T-helper 22 cell (primary cell): ENCODE measurements at places on chromosomes 12 and 14.

DNA sequence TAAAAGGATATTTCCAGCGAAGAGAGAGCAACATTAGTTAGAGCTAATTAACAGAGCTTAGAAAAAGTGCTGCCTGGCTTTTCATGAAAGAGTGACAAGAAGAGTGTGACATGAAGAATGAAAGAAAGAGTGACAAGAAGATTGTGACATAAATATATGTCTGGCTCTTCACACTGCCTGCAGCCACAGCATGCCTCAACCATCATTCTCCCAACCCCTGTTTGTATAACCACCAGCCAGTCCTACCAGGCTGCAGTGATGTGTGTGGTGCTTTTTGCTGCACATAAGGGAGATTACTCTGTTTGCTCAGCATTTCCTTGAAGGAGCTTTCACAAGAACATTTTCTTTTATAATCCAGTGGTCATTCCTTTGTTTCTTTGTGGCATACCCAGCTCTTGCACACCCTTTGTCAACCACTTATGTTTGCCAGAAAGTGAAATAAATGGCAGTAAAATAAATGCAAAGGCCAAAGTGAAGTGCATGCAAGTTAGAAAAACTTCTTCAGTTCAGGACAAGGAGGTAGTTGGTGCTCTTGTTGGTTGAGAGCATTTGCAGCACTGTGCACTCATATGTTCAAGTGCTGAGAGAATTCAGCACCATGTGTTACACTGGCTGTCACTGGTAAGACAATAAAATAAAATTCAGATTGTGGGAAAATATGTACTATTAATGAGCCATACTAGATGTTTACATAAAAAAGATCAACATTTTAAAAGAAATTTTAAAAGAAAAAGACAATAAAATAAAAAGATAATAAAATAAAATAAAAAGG, 50.6 kb downstream of the KIF21A start:
- DNase-seq, result no peak

DNA sequence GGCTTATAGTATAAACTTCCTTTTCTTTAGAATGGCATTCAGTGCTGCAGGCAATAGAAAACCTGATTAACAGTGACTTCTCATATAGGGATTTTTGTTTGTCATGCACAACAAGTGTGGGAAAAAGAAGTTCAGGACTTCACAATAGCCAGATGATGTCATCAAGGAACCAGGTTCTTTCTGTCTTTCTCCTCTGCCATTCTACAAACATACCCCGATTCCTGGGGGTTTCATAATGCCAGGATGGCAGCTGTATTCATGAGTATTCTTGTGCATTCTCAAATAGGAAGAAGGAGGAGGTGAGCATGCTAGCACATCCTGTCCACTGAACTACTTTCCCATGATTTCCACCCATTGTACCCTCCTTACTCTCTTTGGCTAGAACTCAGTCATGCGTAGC, 182.7 kb upstream of the EEA1 start:
- no peak for DNase-seq

GRCh38 chr14:38138473-38139138, 69.1 kb upstream of the SSTR1 start:
- no peak for DNase-seq

- DNase-seq, result no peak
Measured at GRCh38 chr12:114168061-114168460, 201.9 kb upstream of the RBM19 start.

DNA sequence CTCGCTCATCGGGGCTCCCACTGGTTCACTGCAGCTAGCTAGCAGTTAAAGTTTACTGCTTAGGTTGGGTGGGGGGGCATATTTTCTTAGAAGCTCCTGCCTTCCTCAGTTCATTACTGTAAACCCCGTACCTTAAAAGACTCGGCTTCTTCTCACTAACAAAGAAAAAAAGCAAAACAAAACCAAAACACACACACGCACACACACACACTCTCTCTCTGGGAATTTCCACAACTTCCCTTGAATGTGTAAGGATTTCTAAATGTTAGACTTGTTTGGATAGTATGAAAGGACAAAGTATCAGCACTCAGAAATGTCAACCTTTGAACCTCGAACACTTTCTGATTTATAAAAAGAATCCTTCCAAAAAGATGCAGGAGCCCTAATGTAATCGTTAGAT, 927 bp downstream of the PTHLH start:
- no peak for DNase-seq

DNA sequence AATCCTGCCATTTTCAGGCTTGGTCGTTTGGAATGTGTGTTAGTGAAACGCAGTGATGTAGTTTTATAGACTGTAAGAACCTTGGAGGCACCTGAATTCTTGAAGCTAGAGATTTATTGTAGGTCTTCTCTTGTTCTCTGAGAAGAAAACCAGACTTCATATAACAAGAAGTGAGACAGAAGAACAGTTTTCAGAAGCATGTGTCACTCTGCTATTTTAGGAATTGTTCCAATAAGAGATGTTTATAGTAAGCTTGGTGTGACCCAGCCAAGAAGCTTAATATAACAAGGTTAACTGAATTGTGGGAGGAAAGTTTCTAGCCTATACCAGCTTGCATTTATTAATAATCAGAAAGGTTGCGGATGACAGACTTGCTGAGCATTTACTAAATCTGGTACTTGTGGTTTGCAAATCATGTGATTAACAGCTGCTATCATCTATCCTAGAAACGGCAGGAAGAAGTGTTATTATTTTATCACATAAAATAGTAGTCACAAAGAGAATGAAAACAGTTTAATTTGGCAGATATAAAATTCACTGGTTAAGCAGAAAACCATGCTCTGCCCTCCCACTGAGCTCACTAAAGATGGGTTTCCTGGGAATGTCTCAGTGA, 49.2 kb upstream of the BCAT1 start:
- no peak for DNase-seq

DNA sequence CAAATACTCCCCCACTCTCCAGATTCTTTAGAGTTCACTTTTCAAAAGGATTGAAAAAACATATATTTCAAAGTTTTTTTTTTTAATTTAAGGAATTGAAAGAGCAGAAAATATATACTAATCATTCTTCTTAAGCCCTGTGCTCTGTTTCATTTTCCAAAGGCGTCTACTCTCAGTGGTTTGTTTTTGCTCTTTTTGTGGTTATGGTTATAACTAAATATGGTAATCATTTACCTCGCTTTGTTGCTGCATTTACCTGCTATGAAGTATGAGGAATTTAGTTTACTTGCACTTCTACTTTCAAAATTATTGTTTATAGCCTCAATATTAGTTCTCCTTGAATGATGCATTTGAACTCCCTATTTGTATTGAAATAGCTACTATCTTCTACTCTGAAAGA, 55.9 kb upstream of the LRRK2 start:
- DNase-seq, result no peak

- no peak for DNase-seq
Measured at GRCh38 chr12:47378907-47379306, 299.1 kb upstream of the AMIGO2 start.

GRCh38 chr12:70843363-70843762, 77.2 kb downstream of the PTPRR start:
- no peak for DNase-seq

DNA sequence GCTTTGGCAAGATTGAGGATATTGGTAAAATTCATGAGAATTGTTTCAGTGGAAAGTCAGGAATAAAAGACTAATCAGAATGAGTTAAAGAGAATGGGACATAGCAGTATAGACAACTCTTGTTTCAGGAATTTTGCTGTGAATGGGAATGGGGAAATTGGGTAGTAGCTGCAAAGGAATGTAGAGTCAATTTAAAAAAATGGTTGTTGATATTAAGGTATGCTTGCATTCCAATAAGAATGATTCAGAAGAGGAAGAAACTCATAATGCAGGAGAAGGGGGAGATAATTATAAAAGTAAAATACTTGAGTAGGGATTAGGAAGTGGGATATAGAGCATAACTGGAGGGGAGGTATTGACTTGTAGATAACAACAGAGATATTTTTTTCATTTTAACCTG, 40.7 kb downstream of the MNAT1 start:
- DNase-seq, result no peak

GRCh38 chr14:100782516-100783320, 43.2 kb upstream of the MEG3 start:
- DNase-seq, result no peak

DNA sequence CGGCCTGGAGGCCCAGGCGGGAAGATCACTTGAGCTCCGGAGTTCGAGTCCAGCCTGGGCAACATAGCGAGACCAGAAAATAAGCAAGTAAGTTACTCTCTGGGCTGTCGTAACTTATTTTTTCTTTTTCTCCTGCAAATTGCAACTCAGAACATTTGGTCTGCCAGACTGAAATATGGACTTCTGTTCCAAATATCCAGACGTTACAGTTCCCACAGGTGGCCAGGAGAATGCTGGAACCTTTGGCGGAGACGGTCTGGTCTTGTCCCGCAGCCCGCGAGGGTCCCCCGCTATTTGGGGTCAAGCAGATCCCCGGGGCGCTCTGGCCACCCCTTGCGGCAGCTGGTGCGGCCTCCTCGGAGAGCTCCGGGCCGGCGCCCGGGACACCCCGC, 488 bp upstream of the PLEKHH1 start:
- DNase-seq, result no peak

GRCh38 chr12:96500693-96501092, 11.3 kb downstream of the CFAP54 start:
- DNase-seq, result no peak

DNA sequence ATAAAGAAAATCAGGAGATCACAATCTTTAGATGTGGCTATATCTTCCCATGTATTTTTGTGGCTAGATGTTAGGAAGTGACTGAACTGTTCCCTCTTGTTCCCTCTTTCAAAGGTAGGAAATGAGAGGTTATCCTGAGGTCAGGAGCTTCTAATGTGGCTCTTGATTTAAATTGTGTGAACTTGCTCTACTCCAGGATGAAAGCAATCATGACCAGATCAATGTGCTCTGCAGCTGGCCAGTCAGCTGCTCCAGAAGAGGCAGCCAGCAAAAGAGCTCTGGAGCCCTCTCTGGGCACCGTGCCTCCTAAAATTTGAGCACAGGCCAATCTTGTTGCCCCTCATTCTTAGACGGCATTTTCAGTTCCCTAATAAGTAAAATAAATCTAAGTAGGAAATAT, 32.0 kb downstream of the CDK17 start:
- DNase-seq, result no peak

GRCh38 chr12:105040476-105040875, 43.8 kb downstream of the ALDH1L2 start:
- DNase-seq, result no peak

GRCh38 chr12:114547636-114548035, 136.3 kb downstream of the TBX3 start:
- DNase-seq, result no peak

- DNase-seq, result no peak
Measured at GRCh38 chr14:74703043-74703442, 9.8 kb downstream of the AREL1 start.

DNA sequence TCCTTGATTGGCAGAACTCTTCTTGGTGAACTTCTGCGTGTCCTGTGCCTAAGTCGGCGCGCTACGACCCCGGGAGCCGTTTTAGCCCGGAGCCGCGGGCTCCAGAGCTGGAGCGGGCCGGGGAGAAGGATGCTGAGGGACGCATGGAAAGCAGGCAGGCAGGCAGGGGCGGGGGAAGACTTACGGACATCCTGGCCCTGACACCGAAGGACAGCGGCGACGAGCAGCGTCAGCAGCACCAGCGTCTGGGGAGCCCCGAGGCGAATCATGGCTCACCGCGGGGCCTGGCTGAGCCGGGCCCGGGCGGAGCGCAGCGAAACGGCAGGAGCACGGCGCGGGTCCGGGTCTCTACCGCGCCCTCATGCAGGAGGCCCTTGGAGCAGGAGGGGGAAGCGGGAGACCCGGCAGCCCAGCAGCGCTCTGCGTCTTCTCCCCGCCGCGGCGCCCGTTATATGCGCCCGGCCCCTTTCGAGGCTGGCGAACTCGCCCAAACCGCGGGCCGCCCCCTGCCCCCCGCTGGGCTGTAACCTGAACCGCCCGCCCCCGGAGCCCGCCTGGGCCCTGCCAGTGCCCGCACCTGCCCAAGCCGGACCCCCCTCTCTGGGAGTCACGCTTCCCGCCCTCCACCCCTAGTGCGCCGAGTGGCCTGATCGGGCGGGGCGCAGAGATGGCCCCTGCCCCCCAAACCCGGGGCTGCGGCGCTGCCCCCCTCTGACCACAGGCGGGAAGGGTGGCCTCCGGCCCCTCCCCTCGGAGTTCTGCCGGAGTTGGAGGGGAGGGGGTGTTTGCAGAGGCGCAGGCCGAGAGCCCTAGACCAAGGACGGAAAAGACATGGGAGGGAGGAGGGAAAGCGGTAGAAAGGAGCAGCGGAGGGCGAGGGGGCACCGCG, at the start of gene COL2A1:
Gene COL2A1, minus strand, starts transcription at position 424 of the 889 bp plus-strand sequence. Its CDS starts 155 bp downstream, at position 269.
- no peak for DNase-seq

DNA sequence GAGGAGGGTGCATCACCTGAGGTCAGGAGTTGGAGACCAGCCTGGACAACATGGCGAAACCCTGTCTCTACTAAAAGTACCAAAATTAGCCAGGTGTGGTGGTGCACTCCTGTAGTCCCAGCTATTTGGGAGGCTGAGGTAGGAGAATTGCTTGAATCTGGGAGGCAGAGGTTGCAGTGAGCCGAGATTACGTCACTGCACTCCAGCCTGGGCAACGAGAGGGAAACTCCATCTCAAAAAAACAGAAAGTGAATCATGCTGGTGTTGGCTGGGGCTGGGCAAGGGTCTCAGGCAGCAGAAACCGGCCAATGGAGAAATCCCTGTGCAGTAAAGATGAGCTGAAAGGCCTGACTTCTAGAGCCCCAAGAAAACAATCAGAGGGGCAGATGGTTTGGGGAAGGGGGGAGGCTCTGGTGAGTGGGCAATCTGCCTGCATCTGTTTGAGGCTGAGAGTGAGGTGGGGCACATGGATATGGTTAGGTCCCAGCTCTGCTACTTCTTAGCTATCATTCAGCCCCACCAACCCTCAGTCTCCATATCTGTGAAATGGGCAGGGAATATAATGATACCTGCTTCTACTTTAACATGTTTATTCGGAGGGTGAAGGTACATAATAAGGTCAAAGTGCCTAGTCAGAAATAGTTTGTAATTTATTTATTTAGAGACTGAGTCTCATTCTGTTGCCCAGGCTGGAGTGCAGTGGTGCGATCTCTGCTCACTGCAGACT, 21.3 kb upstream of the COX6A1 start:
- DNase-seq, result no peak

GRCh38 chr14:101716077-101716950, 45.2 kb upstream of the PPP2R5C start:
- DNase-seq, result no peak

DNA sequence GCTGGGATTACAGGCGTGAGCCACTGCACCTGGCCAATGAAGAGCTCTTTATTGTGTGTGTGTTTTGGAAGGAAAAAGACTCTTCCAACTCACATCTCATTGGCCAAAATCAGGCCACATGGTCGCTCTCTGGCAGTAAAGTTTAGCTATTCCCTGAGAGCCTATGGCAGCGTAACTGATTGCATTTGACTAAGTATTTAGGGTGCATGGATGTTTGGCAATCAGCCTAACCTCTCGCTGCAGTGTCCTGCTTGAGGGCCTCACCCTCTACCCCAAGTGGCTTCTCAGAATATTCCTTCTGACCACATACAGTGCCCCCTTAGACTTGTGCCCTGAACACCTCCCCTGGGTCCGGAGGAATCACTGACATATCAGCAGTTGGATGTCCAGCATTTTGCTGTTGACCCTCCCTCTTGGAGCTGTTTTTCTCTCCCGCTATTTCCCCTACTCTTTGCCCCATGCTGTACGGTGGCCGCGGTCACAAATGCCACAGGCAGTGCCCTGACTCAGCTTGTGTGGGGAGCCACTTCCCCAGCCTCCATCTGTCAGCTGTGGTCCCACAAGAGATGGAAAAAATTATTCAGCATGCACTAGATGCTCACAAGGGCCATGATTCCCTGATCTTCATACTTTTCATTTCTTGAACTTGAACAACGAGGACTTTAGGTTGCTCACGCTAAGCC, 9.5 kb downstream of the PHETA1 start:
- no peak for DNase-seq
